ENCODE measurements at places on chromosomes 12 and 14.

DNA sequence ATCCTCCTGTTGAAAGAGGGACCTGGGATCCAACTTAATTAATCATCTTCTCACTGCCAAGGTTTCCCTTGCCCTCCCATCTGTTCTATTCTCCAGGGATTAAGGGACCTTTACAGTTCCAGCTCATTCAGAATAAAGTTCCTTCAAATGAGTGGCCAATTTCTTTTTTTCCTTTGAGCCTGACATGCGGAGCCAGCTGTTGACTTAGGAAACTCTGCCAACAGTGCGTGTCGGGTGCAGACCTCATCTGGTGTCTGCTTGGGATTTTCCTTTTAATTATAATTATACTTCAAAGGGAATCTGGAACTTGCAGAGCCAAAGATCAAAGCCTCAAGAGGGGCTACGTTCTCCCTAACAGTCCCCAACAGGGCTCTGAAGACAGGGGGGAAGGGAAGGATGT lies 64.8 kb downstream of the CCDC60 start:
- no peak for DNase-seq

- no peak for DNase-seq
These were observed 885 bp upstream of the HOXC10 start for GRCh38 chr12:53983950-53984572.

GRCh38 chr12:73531752-73532151 lies 1005.9 kb upstream of the ATXN7L3B start:
- DNase-seq, result no peak

GRCh38 chr12:113700943-113701342 lies 229.3 kb upstream of the LHX5 start:
- DNase-seq, result no peak

Data from vagina (tissue), 2 donors.